ENCODE measurements at places on chromosomes 11 and 22. TPM values are rescaled to one million over a fixed set of nuclear protein-coding genes. Genes with fewer than 3 reads are reported as not detected.

- DNase-seq: no peak
Observed at GRCh38 chr22:40243891-40244290, 66.2 kb downstream of the TNRC6B start.

DEFB131B gene
- not detected for total RNA-seq

- DNase-seq: no peak
Observed at GRCh38 chr22:46590334-46590733, 29.9 kb upstream of the GRAMD4 start.

- peak; percentile 89 for DNase-seq
Observed at GRCh38 chr11:28632338-28632737, 524.1 kb downstream of the METTL15 start.

- DNase-seq: no peak
Observed at GRCh38 chr11:115745066-115745465, 240.9 kb upstream of the CADM1 start.

- no peak for DNase-seq
Observed at GRCh38 chr11:120279502-120279901, 39.6 kb downstream of the POU2F3 start.

GRCh38 chr11:115873813-115874212 is 369.6 kb upstream of the CADM1 start:
- no peak for DNase-seq

DNA sequence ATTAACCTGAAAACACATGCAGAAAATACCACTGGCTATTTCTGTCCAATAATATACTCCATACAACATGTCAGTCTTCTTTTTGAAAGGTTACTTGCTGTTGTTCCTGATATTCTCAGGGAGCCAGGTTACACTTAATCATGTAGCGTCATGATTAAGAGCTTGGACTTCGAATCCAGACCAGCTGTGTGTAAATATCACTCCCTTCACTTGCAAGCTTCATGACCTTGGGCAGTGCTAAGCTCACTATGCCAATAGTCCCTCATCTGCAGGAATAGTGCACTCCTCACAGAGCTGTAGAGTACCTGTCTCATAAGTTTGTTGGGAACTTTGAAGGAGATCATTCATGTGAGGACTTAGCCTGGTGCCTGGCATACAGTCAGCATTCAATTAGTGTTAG is 1.9 kb downstream of the HTR3B start:
- no peak for DNase-seq

GRCh38 chr11:78127403-78127802 is 12.0 kb downstream of the ALG8 start:
- no peak for DNase-seq

DNA sequence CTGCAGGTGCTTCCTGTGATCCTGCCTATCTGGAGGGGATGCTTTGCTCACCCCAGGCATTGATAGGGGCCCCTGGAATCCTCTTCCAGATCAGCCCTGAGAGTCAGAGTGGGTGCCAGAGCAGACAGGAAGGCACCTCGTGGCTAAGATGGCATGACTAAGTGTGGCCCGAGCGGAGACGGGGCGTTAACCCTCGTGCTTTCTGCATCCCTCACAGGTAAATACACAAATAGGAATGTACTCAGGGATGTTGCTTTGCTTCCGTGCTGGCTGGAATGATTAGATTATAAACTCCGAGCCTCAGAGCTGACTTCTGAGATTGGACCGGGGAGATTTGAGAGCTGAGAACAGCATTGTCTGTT is 312.7 kb upstream of the B3GAT1 start:
- DNase-seq: peak; percentile 18

Measured in PC-3 (cell line).